ENCODE measurements at places on chromosomes 3 and 15.

DNA sequence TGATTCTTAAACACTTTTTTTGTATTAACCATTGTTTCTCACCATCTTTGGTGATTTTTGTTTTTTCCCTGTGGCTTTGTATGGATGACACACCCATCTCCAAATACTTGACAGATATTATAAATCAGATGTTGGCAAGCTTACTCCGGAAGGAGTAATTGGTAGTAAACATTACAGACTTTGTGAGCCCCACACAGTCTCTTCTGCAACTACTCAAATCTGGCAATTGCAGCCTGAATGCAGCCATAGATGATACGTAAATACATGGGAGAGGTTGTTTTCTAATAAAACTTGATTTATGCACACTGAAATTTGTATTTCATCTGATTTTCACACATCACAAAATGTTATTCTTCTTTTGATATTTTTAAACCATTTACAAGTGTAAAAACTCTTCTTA lies 331.5 kb downstream of the ARPP21 start:
- DNase-seq = no peak

GRCh38 chr3:57816471-57817095 lies 60.5 kb downstream of the SLMAP start:
- no peak for DNase-seq

GRCh38 chr15:68679161-68679560 lies 100.4 kb downstream of the CORO2B start:
- no peak for DNase-seq

DNA sequence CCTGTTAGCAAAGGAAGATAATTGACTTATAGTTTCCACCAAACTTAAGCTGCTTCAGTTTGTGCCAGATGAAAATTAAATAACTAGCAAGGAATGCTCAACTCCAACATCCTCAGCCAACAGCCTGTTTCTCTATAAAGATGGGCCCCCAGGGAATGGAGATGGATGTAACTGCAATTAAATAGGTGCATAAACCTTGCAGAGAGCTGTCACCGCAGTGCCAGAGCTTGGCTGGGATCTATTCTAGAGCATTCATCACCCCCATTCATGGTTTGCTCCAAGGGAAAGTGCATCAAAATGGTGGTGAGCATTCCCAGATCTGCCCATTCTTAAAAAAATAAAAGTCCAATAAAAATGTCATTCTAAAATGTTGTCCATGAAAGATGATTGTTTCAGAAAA lies 19.7 kb upstream of the RORA start:
- DNase-seq = no peak

- no peak for DNase-seq
Observed at GRCh38 chr3:15646851-15647511, 45.4 kb downstream of the BTD start.

DNA sequence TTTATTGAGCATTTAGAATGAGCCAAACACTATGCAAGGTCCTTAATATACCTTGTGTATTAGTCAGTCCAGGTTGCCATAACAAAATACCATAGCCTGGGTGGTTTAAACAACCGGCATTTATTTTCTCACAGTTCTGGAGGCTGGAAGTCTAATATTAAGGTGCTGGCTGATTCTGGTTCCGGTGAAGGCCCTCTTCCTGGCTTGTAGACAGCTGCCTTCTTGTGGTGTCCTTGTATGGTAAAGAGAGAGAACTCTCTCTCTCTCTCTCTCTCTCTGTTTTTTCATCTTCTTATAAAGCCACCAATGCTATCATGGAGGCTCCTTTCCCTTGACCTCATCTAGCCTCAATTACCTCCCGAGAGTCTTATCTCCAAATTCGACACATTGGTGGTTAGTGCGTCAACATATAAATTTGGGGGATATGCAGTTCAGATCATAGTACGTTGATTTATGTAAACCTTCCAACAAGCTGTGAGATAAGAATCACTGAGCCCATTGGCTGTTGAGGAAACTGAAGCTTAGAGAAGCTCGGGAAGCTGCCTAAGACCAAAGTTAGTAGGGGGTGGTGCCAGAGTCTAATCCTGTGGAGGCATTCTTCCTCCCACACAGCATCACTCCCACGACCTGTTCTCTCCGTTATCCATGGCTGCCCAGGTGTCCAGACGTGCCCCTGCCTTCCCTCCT lies 298.0 kb upstream of the PROK2 start:
- DNase-seq = no peak

GRCh38 chr3:58296269-58296668 lies 9.8 kb upstream of the RPP14 start:
- DNase-seq = no peak

GRCh38 chr15:72902245-72902918 lies 118.8 kb upstream of the ADPGK start:
- DNase-seq = no peak

DNA sequence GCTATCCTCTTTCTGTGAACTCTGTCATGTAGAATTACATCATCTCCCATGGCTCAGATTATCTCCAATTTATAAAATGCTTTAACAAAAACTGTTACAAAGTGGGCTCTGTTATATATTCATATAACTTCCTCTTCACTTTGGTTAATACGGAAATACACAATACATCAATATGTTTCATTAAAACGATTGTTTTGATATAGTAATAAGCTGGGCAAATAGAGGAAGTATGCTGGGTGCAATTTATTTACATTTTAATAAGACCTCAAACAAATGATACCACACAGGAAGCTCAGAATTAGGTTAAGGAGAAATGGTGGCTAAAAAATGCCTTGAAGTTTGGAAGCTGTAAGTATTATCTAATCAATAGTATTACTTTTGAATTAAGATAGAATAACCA lies 331.0 kb downstream of the ZBTB20 start:
- no peak for DNase-seq

GRCh38 chr15:67033012-67033411 lies 32.4 kb upstream of the SMAD3 start:
- DNase-seq = no peak

GRCh38 chr3:41932464-41932863 lies 29.4 kb downstream of the ULK4 start:
- no peak for DNase-seq

- no peak for DNase-seq
Observed at GRCh38 chr15:72592097-72592496, 62.4 kb upstream of the GOLGA6B start.

DNA sequence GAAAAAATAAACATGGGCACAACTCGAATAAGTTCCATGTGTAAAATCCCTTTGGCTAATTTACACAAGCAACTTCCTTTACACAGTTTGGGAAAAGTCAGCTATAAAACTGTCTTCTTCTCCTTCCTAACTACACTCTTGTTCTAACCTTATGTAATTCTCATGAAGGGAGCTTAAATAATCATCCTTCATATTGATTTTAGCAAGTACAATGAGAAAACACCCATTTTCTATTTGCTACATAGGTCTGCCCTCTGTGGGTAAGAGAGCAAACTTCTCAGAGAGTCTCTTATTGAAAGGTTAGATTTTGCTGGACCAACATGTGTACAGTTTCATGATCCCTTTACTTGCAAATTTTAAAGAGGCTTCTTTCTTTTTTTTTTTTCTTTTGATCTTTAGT lies 398.5 kb downstream of the ROBO1 start:
- no peak for DNase-seq

- no peak for DNase-seq
Observed at GRCh38 chr3:20060974-20061685, 20.9 kb downstream of the KAT2B start.

GRCh38 chr3:162641907-162642306 lies 1145.3 kb downstream of the OTOL1 start:
- no peak for DNase-seq

- DNase-seq = no peak
Observed at GRCh38 chr3:141542202-141542969, 55.6 kb downstream of the RASA2 start.

DNA sequence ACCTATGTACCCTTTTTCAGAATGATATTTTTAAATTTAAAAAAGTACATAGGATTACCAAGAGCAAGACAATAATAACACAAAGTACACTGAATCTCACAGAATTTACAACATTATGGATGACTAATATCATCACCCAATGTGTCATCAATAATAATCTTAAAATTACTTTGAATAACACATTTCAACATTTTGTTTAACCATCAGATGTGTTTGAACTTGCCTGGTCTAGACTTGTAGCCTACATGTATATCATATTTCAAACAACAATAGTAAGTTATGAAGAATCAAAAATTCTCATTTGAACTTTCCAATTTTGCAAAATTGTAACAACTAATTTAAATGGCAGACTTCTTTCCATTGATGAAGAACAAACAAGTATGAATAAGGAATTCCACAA lies 15.1 kb downstream of the LRRC3B start:
- no peak for DNase-seq

DNA sequence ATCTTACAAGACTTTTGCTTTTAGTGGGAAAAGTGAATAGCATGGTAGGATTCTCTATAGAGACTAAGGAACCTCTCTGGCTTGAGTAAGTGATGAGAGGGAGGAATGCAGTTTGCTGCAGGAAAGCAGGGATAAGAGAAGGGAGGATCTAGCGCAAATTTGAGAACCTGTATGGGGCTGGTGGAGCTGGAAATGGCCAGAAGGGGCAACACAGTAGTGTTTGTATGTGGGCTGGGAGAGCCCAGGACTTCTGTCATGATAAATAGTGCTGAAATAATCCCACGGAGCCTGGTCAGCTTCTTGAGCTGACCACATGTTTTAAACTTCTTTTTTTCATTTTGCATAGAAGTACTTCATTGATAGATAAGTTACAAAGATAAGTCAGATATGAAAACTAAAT lies 11.2 kb upstream of the SHC4 start:
- no peak for DNase-seq

- no peak for DNase-seq
Observed at GRCh38 chr3:71579935-71580406, 3.6 kb downstream of the FOXP1 start.

GRCh38 chr3:59717679-59718205 lies 667.9 kb upstream of the CFAP20DC start:
- no peak for DNase-seq

DNA sequence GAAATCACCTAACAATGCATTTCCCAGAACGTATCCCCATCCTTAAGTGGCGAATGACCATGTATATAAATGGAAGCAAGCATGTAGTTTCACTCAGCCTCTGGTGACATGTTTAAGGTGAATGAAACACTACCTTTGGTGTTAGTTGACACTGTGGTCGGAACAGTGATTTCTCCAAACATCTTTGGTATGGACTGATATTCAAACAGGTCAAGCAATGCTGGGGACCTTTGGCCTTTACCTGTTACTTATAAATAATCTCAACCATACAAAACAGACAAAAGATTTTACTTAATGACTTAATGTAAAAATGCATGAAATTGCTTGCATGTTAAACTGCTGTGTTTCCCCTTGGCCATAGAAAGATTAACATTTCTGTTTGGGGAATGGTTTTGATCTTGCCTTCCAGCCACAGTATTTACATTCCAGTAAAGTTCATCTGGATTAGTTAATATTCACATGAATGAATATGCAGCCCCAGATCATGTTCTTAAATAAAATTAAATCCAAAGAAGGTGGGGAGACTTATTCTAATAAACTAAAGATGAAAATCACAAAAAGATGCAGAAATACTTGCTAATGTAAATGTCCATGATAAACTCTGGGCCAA lies 74.4 kb upstream of the HES1 start:
- no peak for DNase-seq

GRCh38 chr3:121063628-121064027 lies 155.6 kb downstream of the STXBP5L start:
- no peak for DNase-seq

GRCh38 chr3:187403768-187404288 lies 35.6 kb downstream of the RTP4 start:
- DNase-seq = no peak

DNA sequence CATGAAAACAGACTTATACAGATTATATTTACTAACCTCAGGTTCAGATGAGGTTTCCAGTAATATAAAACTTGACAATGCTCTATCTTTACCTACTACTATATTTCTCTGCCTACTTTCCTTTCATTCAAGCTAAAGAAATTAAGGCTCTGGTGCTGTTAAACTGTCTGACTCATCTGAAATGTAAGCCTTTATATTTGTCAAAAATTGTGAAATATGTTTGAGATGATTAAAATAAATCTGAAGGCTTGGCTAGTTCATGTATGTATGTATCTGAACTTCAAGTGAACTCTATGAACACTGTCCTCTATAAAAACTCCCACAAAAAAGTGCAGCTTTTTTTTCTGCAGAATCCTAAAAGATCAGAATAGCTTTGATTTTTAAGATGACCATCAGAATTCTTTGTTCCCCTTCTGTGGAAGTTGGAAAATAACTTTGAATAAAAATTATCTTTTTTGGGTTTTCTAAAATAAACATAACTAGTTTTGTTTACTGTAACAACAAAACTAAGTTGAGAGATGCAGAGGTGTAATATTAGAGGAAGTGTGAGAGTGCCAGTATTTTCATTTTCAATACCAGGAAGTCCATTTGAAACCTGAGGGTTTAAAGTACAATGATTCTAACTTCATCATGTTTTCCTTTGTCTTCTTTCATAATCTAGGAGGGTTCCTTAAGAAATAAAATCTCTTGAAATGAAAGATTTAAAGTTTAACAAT lies 42.2 kb downstream of the ILDR1 start:
- no peak for DNase-seq

GRCh38 chr3:190620886-190621608 lies 107.2 kb downstream of the IL1RAP start:
- no peak for DNase-seq

- DNase-seq = no peak
Observed at GRCh38 chr3:50339485-50340146, 1.0 kb downstream of the RASSF1 start.

- DNase-seq = no peak
Observed at GRCh38 chr3:54222316-54222715, 100.0 kb downstream of the CACNA2D3 start.

GRCh38 chr3:197847866-197848401 lies 56.9 kb downstream of the LRCH3 start:
- no peak for DNase-seq

GRCh38 chr3:25775936-25776335 lies 7.3 kb downstream of the NGLY1 start:
- no peak for DNase-seq

GRCh38 chr3:163915280-163915679 lies 1163.0 kb downstream of the SI start:
- no peak for DNase-seq

DNA sequence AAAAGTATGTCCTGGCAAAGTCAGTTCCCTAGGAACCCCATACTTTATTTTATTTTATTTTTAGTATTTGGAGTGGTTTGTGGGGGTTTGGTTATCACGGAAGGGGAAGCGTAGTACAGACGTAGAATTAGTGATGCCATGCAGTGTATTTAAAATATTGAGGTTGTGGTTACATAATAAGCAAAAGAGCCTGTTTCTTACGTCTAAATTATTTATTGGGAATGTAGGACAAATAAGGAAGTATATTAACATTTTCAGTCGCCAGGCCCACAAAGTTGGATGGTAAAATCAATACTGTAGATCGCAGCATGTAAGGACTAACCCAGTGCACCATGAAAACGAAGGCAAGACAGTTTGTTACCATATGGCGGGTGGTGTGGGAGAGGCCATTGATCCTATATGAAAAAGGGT lies 558 bp downstream of the DTWD1 start:
- no peak for DNase-seq

- DNase-seq = no peak
Observed at GRCh38 chr3:125137358-125138033, 75.1 kb downstream of the SLC12A8 start.

Measured in activated CD8-positive, alpha-beta memory T cell treated with anti-CD3 and anti-CD28 coated beads for 1 hour (primary cell).